ENCODE measurements at places on chromosomes 4 and X. TPM values are rescaled to one million over a fixed set of nuclear protein-coding genes. Genes with fewer than 3 reads are reported as not detected.

DNA sequence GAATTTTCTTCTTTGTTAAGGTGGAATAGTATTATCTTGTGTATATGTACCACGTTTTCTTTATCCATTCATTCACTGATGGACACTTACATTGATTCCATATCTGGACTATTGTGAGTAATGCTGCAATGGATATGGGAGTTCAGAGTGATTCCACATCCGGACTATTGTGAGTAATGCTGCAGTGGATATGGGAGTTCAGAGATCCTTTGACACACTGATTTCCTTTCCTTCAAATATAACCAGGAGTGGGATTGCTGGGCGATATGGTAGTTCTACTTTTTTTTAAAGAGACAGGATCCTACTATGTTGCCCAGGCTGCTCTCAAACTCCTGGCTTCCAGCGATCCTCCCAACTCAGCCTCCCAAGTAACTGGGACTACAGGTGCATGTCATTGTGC, 12.1 kb downstream of the TMEM156 start:
- H3K4me1 ChIP-seq = no peaks in the 10 kb centered on the region
- H3K36me3 ChIP-seq = no peaks in the 10 kb centered on the region
- H3K27me3 ChIP-seq = no peaks in the 10 kb centered on the region
- no peak overlapping the region for H3K4me3 ChIP-seq
- no peak for DNase-seq

DNA sequence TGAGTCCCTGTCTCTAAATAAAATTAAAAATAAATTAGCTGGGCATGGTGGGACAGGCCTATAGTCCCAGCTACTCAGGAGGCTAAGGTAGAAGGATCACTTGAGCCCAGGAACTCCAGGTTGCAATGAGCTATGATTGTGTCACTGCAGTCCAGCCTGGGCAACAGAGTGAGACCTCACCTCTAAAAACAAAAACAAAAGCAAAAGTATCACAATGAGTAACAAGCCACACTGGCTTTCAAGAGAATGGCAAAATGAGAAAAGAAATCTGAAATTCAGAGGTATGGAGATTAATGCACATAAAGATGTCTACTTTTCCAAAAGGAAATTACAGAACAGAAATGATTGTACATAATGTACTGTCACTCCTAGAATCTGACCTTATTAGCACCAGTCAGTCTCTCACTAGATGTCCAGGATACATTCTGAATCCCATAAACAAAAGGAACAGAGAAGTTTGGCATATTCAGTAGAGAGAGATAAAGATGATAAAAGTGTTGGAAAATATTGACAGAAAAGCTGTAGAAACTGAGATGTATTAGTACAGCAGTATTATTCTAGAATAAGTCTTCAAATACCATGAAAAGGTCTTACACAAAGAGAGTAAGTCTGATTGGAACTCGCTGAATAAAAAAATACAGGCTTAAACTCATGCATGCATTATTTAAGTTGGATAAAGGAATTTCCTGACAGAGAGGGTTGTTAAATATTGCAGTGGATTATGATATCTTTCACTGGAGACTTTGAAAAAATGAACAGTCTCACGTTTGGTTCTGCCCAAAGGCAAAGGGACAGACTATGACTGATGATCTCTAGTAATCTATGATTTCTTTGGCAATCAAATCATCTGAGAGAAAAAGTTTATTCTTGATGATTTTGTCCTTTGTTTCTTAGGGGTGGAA, 102.5 kb downstream of the SH3RF1 start:
- peak overlapping the region; percentile 16 for H3K27ac ChIP-seq
- DNase-seq = no peak
- H3K27me3 ChIP-seq = no peaks in the 10 kb centered on the region
- H3K4me1 ChIP-seq = peaks cover 9% of the 10 kb centered on the region

- no peak overlapping the region for H3K27ac ChIP-seq
- peaks cover 97% of the 10 kb centered on the region for H3K27me3 ChIP-seq
- DNase-seq = no peak
- no peaks in the 10 kb centered on the region for H3K36me3 ChIP-seq
- H3K4me3 ChIP-seq = no peak overlapping the region
These were observed 98.9 kb downstream of the ARHGAP6 start for GRCh38 chrX:11566789-11567188.

- H3K36me3 ChIP-seq = no peaks in the 10 kb centered on the region
- no peaks in the 10 kb centered on the region for H3K27me3 ChIP-seq
- H3K27ac ChIP-seq = no peak overlapping the region
These were observed 64.4 kb upstream of the KLHL13 start for GRCh38 chrX:118181030-118181429.

GRCh38 chr4:184318852-184319251, 101.2 kb upstream of the ENPP6 start:
- no peak for DNase-seq
- H3K27ac ChIP-seq = no peak overlapping the region
- no peaks in the 10 kb centered on the region for H3K36me3 ChIP-seq

GRCh38 chr4:120809518-120809917, 113.0 kb downstream of the PRDM5 start:
- H3K27ac ChIP-seq = no peak overlapping the region
- H3K27me3 ChIP-seq = no peaks in the 10 kb centered on the region
- no peaks in the 10 kb centered on the region for H3K4me1 ChIP-seq
- no peak for DNase-seq
- H3K4me3 ChIP-seq = no peak overlapping the region

- H3K4me3 ChIP-seq = no peak overlapping the region
- H3K27me3 ChIP-seq = no peaks in the 10 kb centered on the region
- H3K27ac ChIP-seq = no peak overlapping the region
- H3K36me3 ChIP-seq = no peaks in the 10 kb centered on the region
- DNase-seq = no peak
These were observed 119.0 kb upstream of the WDR17 start for GRCh38 chr4:175946472-175947116.

- H3K4me1 ChIP-seq = peaks cover 19% of the 10 kb centered on the region
- H3K27me3 ChIP-seq = no peaks in the 10 kb centered on the region
- no peaks in the 10 kb centered on the region for H3K36me3 ChIP-seq
- no peak for DNase-seq
These were observed 266.6 kb upstream of the GPC4 start for GRCh38 chrX:133681897-133682296.

GRCh38 chr4:3022112-3022511, 52.2 kb downstream of the HTT-AS start:
- no peak for DNase-seq
- H3K27ac ChIP-seq = no peak overlapping the region
- no peaks in the 10 kb centered on the region for H3K36me3 ChIP-seq
- no peak overlapping the region for H3K4me3 ChIP-seq
- no peaks in the 10 kb centered on the region for H3K27me3 ChIP-seq
- peaks cover 9% of the 10 kb centered on the region for H3K4me1 ChIP-seq

GRCh38 chrX:77693594-77693993, 92.4 kb downstream of the ATRX start:
- H3K27me3 ChIP-seq = no peaks in the 10 kb centered on the region
- peaks cover 9% of the 10 kb centered on the region for H3K36me3 ChIP-seq
- H3K4me3 ChIP-seq = no peak overlapping the region
- DNase-seq = no peak
- H3K4me1 ChIP-seq = no peaks in the 10 kb centered on the region

DNA sequence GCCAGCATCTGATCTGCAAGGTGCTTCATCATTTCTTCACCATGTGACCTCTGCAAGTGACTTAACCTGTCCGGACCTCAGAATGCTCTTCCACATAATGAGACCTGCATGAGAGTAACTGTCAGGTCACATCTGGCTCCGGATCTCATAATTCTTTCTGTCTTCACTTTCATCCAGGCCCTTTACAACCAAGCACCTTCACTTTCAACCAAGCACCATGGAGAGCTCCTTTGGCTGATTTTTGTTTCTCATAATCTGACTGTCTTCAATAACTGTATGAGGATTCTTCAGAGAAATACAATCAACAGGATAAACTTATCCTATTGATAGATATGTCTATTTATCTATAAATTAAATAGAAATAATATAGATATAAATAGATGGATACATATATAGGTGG, 148.1 kb downstream of the VCX3A start:
- H3K27me3 ChIP-seq = no peaks in the 10 kb centered on the region
- H3K4me3 ChIP-seq = no peak overlapping the region
- H3K4me1 ChIP-seq = peaks cover 31% of the 10 kb centered on the region
- DNase-seq = no peak

- no peak overlapping the region for H3K4me3 ChIP-seq
- H3K27me3 ChIP-seq = no peaks in the 10 kb centered on the region
- H3K36me3 ChIP-seq = no peaks in the 10 kb centered on the region
- H3K27ac ChIP-seq = no peak overlapping the region
- no peaks in the 10 kb centered on the region for H3K4me1 ChIP-seq
These were observed 20.9 kb downstream of the PAGE4 start for GRCh38 chrX:49850028-49850427.

DNA sequence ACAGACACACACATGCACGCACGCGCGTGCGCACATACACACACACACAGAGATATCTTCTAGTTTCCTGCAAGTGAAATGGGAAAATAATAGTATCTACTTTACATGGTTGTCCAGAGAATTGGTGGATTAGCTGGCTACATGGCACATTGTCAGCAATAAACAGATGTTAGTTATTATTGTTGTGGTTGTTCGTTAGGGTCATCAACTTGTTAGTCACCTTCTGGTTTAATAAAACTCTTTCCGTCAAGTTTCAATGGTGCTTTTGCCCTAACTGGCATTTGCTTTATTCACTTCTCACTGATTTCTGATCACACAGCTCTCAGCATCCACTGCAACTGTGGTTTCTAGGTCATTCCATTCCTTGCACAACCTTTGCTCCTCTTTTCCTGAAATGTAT, 25.4 kb upstream of the RASL11B start:
- H3K27me3 ChIP-seq = peaks cover 22% of the 10 kb centered on the region
- no peak for DNase-seq
- H3K4me1 ChIP-seq = peaks cover 85% of the 10 kb centered on the region
- H3K4me3 ChIP-seq = no peak overlapping the region

GRCh38 chr4:1075809-1076699, 37.3 kb downstream of the RNF212 start:
- DNase-seq = no peak
- no peaks in the 10 kb centered on the region for H3K36me3 ChIP-seq

DNA sequence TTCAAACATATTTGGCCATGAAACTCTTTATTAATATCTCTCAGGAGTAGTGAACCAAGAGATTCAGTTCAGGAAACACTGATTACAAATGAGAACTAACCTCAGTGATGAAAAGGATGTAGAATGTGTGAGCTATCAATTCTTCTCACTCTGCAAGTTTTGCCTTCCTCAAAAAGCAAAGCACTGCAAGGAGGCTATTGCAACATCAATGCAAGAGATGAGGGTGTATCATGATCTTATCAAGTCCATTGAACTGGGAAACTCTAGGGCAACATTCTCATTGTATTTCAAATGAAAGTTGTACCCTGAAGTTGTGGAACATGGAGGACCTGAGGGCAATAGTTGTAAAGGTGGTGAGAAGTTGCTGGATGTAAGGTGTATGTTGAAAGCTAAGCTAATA, 56.4 kb upstream of the VEGFC start:
- no peaks in the 10 kb centered on the region for H3K4me1 ChIP-seq
- H3K36me3 ChIP-seq = no peaks in the 10 kb centered on the region
- no peak overlapping the region for H3K4me3 ChIP-seq
- DNase-seq = no peak
- H3K27me3 ChIP-seq = no peaks in the 10 kb centered on the region

DNA sequence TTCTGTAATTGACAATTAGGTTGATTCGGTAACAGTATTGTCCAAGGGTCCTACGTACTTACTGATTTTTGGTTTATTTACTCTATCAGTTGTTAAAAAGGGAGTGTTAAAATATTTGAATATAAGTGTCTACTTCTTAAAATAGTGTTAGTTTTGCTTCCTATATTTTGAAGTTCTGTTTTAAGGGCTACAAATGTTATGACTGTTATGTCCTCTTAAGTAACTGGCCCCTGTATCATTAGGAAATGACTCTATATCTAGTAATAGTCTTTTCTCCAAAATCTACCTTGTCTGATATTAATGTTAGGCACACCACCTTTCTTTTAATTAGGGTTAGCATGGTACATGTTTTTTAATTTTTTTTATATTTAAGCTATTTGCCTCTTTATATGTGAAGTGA, 30.1 kb downstream of the ANKRD50 start:
- peaks cover 11% of the 10 kb centered on the region for H3K36me3 ChIP-seq
- no peak for DNase-seq
- no peak overlapping the region for H3K4me3 ChIP-seq
- no peaks in the 10 kb centered on the region for H3K27me3 ChIP-seq
- H3K27ac ChIP-seq = no peak overlapping the region

- peaks cover 11% of the 10 kb centered on the region for H3K4me1 ChIP-seq
- peak overlapping the region; percentile 97 for H3K4me3 ChIP-seq
- peak overlapping the region; percentile 98 for H3K27ac ChIP-seq
These were observed 863 bp upstream of the FAM193A start for GRCh38 chr4:2535376-2536192.

- H3K27me3 ChIP-seq = no peaks in the 10 kb centered on the region
- peaks cover 77% of the 10 kb centered on the region for H3K4me1 ChIP-seq
- no peak overlapping the region for H3K4me3 ChIP-seq
- DNase-seq = no peak
- H3K27ac ChIP-seq = no peak overlapping the region
These were observed 8.8 kb downstream of the PPARGC1A start for GRCh38 chr4:23881052-23881501.

DNA sequence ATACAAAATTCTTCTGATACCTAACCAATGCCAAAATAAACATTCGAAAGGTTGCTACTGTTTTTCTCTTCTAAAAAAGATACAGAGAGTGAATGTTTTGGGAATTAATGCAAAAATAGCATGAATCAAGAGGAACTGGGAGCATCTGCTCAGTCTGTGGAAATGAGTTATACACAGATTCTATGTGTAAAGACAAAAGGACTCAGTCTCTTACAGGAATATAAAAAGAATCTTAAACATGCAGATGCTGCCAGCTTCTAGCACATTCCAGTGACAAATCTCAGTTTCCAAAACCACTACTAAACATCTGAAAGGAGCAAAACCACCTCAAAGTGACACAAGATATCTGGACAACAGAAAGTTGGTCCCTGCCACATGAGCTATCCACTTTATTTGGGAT, 55.0 kb downstream of the PAPSS1 start:
- DNase-seq = no peak
- H3K36me3 ChIP-seq = peaks cover 4% of the 10 kb centered on the region
- H3K4me1 ChIP-seq = peaks cover 22% of the 10 kb centered on the region
- H3K4me3 ChIP-seq = no peak overlapping the region
- peak overlapping the region; percentile 46 for H3K27ac ChIP-seq

- no peaks in the 10 kb centered on the region for H3K27me3 ChIP-seq
- no peak overlapping the region for H3K4me3 ChIP-seq
- no peak for DNase-seq
- 0 out of 2 replicates have a peak, but pooled peaks cover 7% of the 10 kb centered on the region for H3K4me1 ChIP-seq
- no peaks in the 10 kb centered on the region for H3K36me3 ChIP-seq
These were observed 74.3 kb downstream of the WFS1 start for GRCh38 chr4:6343939-6344408.

Gene SLC10A4
- total RNA-seq = 2.1 TPM

Gene MCF2
- 0.64 TPM for total RNA-seq

Gene CENPVL1
- total RNA-seq = 3.1 TPM

Gene SOWAHD
- total RNA-seq = 3.6 TPM

Gene MMRN1
- total RNA-seq = 0.05 TPM

Gene GRXCR1
- total RNA-seq = not detected

Gene NRK
- total RNA-seq = 3.1 TPM

Gene SHISA3
- 5.7 TPM for total RNA-seq

Gene DHRSX
- total RNA-seq = 34.3 TPM

Gene GJB1
- total RNA-seq = 0.14 TPM

Gene NPY5R
- 4.5 TPM for total RNA-seq

Measured in WTC11 (cell line).